ENCODE measurements at places on chromosomes 1 and 21. TPM values are rescaled to one million over a fixed set of nuclear protein-coding genes. Genes with fewer than 3 reads are reported as not detected.
A peak's percentile ranks its signal among the peaks of the same experiment; 100 is the strongest.

- no peaks in the 10 kb centered on the region for H3K4me1 ChIP-seq
- no peak overlapping the region for H3K4me3 ChIP-seq
Measured at GRCh38 chr21:45698493-45699184, 55.1 kb downstream of the PCBP3 start.

DNA sequence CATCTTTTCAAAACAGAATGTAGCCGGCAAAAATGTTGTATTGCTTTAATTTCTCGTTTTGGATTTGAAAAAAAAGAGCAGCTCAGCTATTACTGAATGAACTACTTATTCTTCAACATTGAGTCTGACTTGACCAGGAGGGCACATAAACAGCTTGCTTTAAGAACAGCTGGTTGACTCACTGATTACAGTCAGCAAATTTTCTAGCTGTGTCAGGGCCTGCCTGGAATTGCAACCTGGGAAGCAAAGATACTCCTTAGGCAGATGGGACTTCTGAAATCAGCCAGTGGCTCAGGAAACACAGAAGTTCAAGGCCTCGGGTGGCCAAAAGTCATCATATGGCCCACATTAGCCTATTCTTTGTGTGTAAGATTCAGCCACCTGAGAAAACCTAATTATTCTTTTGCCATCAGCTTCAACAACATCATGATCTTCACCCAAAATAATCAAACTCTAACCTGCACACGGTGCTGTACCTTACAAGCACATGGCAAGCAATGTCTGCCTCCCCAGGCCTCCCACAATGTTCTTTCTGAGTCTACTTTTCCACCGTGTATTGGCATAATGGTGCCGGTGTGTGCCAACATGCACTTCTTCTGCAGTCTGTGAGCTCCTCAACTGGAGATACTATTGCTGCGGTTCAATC lies 307.2 kb downstream of the HHIPL2 start:
- no peaks in the 10 kb centered on the region for H3K4me1 ChIP-seq
- H3K36me3 ChIP-seq: no peaks in the 10 kb centered on the region
- no peak for DNase-seq
- no peak overlapping the region for H3K27ac ChIP-seq
- H3K27me3 ChIP-seq: no peaks in the 10 kb centered on the region

- no peak overlapping the region for H3K27ac ChIP-seq
- DNase-seq: no peak
- H3K27me3 ChIP-seq: no peaks in the 10 kb centered on the region
- H3K4me1 ChIP-seq: peaks cover 25% of the 10 kb centered on the region
Measured at GRCh38 chr21:44513389-44514217, 26.4 kb downstream of the KRTAP10-1 start.

GRCh38 chr1:9716404-9717192 lies 65.1 kb downstream of the PIK3CD start:
- H3K36me3 ChIP-seq: no peaks in the 10 kb centered on the region
- peak overlapping the region; percentile 1 for H3K4me3 ChIP-seq
- H3K27me3 ChIP-seq: no peaks in the 10 kb centered on the region
- no peaks in the 10 kb centered on the region for H3K4me1 ChIP-seq

- H3K4me1 ChIP-seq: no peaks in the 10 kb centered on the region
- DNase-seq: no peak
- H3K36me3 ChIP-seq: no peaks in the 10 kb centered on the region
- no peaks in the 10 kb centered on the region for H3K27me3 ChIP-seq
- no peak overlapping the region for H3K4me3 ChIP-seq
Measured at GRCh38 chr1:7607097-7607496, 164.0 kb upstream of the VAMP3 start.

DNA sequence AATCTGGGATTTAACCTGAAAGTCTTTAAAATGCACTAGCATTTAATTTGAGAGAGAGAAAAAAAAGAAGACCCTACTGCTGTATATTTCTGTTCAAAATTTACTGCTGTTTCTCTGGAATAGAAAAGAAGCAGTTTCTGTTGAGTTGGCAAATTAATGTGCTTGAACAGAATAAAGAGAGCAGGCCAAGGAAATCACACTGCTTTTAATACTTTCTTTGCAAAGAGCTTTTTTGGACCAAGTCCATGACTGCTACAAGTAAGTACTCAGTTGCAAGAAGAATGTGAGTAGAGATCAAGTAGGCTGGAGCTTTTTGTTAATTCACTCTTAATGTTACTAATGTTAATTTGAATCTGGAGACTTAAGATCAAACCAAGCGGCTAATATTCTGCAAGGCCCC lies 336.2 kb upstream of the SGIP1 start:
- H3K27ac ChIP-seq: no peak overlapping the region
- H3K4me1 ChIP-seq: no peaks in the 10 kb centered on the region
- no peak for DNase-seq
- H3K4me3 ChIP-seq: no peak overlapping the region
- H3K36me3 ChIP-seq: no peaks in the 10 kb centered on the region

HSD11B1 gene
- 0.09 TPM for total RNA-seq

DNA sequence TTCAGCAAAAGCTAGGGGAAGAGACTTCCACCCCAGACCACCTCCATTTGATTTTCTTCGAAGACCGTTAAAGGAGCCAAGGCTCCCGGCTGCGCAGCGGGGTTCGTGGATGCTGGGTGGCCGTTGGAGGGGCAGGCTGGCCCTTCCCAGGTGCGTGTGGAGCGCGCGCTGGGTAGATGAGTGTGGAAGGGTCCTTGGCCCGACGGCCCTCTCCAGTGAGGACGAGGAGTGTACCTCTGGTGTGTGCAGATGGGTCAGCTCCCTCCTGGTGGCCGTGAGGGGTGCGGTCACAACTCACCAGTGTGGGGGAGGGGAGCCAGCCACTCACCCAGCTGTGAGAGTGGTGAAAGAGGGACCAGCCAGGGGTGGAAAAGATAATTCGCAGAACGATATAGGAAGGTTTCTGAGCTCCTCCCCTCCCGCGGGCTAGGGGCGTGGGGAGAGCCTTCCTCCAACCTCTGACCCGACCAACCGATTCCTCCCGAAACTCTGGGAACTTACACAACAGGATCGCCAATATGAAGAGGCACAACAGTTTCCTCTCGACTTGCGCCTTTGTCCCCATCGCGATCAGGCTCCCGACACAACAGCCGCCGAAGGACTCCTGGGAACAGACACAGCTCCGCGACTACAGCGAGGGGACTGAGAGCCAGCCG lies at the start of gene F11R:
Gene F11R, minus strand, starts transcription at position 644 of the 656 bp plus-strand sequence. Its CDS starts 79 bp downstream, at position 565.
- peak; percentile 77 for DNase-seq
- peak within 1 kb of the TSS; percentile 74 for H3K4me3 ChIP-seq
- no peaks in the 10 kb centered on the region for H3K27me3 ChIP-seq

DNA sequence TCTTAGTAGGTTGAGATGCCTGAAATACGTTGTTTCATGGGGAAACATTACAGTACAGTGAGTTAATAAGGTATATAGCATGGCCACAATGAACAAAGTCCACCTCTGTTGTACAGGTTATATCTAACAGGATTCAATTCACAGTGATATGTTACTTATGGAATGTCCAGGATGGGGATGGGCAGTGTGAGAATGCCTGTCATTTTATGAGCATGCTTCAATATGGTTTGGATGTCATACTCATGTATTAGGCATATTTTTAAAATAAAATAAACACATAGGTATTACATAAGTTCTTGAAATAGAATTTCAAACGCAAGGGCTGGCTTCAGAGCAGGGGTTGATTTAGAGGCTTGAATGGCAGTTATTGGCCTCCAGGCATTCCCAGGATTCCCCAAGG lies 6.1 kb upstream of the PHLDA3 start:
- no peaks in the 10 kb centered on the region for H3K27me3 ChIP-seq
- no peak for DNase-seq
- no peaks in the 10 kb centered on the region for H3K4me1 ChIP-seq
- no peaks in the 10 kb centered on the region for H3K36me3 ChIP-seq

DNA sequence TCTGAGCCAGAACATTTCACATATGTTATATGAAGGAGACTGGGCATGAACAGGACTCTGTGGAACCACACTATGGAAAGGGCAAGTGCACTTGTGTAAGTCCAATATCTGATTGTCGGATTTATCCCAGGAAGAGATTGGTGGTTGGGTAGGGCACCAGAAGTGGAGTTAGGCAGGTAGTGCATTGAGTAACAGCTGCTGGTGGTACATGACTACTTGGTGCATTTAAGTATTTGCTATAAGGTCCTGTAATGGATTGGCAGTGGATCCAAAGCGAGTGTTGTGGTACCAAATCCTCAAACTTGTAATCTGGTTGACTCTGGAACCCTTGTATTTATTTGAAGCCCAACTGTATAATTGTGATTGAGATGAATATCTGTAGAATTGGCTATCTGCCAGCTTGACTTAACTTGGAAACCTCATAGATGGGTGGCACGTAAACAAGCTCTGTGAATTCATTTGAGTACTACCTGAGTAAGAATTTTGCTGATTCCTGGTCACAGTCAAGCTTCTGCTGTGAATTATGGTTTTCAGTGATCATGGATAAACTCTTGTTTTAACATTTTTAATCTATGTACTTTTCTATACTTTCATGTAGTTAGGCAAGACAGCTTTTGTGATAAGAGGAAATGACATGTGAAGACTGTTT lies 21.1 kb downstream of the UBAP2L start:
- no peak overlapping the region for H3K27ac ChIP-seq
- peaks cover 15% of the 10 kb centered on the region for H3K4me1 ChIP-seq
- peaks cover 62% of the 10 kb centered on the region for H3K36me3 ChIP-seq
- no peak for DNase-seq

RHBDL2 gene
- 0.17 TPM for total RNA-seq

DNA sequence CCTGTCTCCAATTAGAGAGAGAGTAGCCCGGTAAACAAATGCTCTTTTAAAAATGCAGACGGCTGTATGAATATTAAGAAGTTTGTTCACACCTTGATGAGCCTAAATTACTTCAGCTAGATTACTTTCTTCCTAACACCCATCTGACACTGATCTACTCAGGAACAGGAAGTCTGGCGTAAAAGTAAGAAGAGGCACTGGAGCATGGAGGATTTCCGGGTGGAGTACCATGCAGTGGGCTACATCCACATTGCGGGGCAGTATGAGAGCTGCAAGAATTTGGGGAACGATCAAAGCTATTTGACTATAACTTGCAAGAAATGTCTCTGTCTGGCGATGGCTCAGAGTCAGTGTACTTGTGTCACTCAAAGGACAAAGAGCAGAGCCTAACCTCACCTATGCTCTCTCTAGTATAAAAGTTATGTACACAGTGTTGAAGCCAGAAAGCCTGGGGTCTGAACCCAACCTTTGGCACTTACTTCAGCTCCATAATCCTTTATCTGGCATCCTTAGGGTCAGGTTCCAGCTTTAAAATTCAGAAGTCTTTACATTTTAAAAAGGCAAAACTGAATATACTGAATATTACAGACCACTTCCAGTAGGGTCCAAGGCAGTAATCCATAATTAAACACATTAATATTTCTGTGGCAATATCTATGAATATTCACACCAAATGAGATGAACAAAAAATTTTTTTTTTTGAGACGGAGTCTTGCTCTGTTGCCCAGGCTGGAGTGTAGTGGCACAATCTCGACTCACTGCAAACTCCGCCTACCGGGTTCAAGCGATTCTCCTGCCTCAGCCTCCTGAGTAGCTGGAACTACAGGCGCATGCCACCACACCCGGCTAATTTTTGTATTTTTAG lies 7.9 kb upstream of the GNPAT start:
- peaks cover 51% of the 10 kb centered on the region for H3K4me1 ChIP-seq
- no peaks in the 10 kb centered on the region for H3K27me3 ChIP-seq
- H3K4me3 ChIP-seq: no peak overlapping the region
- DNase-seq: no peak
- H3K36me3 ChIP-seq: no peaks in the 10 kb centered on the region

GRCh38 chr1:231134624-231135023 lies 27.2 kb upstream of the TRIM67 start:
- no peaks in the 10 kb centered on the region for H3K36me3 ChIP-seq
- peaks cover 4% of the 10 kb centered on the region for H3K27me3 ChIP-seq
- no peak overlapping the region for H3K4me3 ChIP-seq
- H3K4me1 ChIP-seq: no peaks in the 10 kb centered on the region

KRTAP21-2 gene
- total RNA-seq: not detected

CHI3L1 gene
- total RNA-seq: 5.0 TPM

LAD1 gene
- 4.6 TPM for total RNA-seq

- no peaks in the 10 kb centered on the region for H3K36me3 ChIP-seq
- peak overlapping the region; percentile 91 for H3K4me3 ChIP-seq
- H3K27ac ChIP-seq: peak overlapping the region; percentile 85
- peak; percentile 49 for DNase-seq
Measured at GRCh38 chr1:39105841-39106765, 80.0 kb downstream of the NDUFS5 start.

DNA sequence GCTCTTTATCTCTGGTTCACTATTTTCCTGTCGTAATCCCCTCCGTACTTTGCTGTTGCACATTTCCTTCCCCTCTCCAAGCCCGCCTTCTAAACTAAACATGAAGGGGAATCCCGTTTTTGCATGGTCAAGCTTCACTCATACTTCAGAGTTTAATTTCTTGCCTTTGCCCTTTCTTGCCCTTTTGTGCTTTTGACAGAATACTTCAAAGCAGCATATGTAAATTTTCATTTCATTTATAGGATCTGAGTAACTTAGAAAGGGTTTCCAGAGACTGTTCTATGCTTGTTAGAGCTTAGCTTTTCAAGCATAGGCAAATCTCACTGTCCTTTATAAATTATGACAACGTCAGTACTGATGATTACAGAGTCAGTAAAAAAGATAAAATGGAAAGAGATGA lies 27.7 kb downstream of the SPATA45 start:
- H3K27me3 ChIP-seq: no peaks in the 10 kb centered on the region
- no peak overlapping the region for H3K4me3 ChIP-seq
- no peaks in the 10 kb centered on the region for H3K36me3 ChIP-seq
- no peak for DNase-seq
- H3K4me1 ChIP-seq: no peaks in the 10 kb centered on the region

DNA sequence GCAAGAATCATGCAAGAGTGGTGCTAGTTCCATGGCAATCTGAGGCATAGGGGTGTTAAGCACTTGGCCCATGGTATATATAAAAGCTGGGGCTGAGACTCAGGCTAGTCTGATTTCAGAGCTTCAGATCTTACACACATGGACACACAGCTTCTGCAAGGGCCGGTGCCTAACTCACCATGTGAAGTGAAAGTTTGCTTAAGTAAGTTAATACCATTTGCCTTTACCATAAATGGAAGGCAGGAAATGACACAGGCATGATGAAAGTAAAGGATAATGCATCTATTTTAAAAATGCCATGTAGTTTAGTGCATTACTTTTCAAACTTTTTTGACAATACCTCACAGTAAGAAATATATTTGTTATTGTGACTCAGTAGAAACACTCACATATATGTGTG lies 122.6 kb downstream of the KCNJ6 start:
- no peak overlapping the region for H3K27ac ChIP-seq
- H3K4me1 ChIP-seq: no peaks in the 10 kb centered on the region
- H3K36me3 ChIP-seq: no peaks in the 10 kb centered on the region

- H3K36me3 ChIP-seq: peaks cover 86% of the 10 kb centered on the region
- H3K27ac ChIP-seq: no peak overlapping the region
Measured at GRCh38 chr1:154256686-154257085, 15.7 kb upstream of the HAX1 start.

DNA sequence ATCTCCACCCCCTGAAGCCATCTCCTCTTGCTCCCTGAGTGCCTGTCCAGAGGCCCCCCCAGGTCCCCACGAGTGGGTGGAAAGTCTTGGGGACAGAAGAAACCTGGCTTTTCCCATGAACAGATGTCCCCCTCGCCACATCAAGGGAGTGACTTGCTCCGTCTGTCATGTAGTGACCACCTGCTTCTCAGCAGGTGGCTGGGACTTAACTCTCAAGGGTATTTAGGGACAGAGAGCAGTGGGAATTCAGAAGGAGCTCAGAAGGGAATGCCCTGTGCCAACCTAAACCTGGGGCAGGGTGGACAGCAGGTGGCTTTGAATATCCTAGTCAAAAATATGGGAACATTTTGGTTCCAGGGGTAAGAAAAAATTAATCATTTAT lies 139.8 kb downstream of the PRDM16 start:
- DNase-seq: no peak
- no peaks in the 10 kb centered on the region for H3K27me3 ChIP-seq
- H3K4me1 ChIP-seq: no peaks in the 10 kb centered on the region
- no peaks in the 10 kb centered on the region for H3K36me3 ChIP-seq

All from liver (tissue), 10 donors.